Esophagus muscularis mucosa (tissue), 4 donors: ENCODE measurements at places on chromosomes 3 and 15. TPM values are rescaled to one million over a fixed set of nuclear protein-coding genes. Genes with fewer than 3 reads are reported as not detected.

SNTN gene
- not detected for total RNA-seq

DNA sequence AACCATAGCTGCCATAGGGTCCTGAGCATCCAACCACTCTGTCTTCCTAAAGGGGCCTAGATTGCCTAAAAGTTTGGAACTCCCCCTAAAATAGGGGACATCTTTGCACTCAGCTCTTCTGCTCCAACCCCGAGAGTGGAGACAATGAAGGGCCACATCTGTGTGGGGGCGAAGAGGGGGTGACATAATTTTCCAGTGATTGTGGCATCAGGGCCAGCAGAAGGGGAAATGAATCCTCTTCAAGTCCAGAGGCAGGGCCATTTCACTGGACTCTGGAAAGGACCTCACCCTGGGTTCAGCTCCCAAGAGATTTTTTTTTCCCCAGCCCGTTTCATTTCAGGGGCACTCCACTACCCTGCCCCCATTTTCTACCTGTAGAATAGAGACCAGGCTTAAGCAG is 4.6 kb upstream of the ANKRD63 start:
- no peak for DNase-seq

- DNase-seq = no peak
Measured at GRCh38 chr3:89216016-89216739, 108.8 kb downstream of the EPHA3 start.

GRCh38 chr3:189787191-189787590 is 156.0 kb downstream of the TP63 start:
- DNase-seq = no peak

GRCh38 chr15:58487724-58488120 is 55.9 kb downstream of the LIPC start:
- DNase-seq = no peak

ROPN1B gene
- total RNA-seq = not detected
